Activated CD8-positive, alpha-beta T cell treated with anti-CD3 and anti-CD28 coated beads, Interleukin-2, amount 10 ng/mL, durations not matched to agents 7 days and 5 days (primary cell): ENCODE measurements at places on chromosomes 12 and 14. TPM values are rescaled to one million over a fixed set of nuclear protein-coding genes. Genes with fewer than 3 reads are reported as not detected.

DNA sequence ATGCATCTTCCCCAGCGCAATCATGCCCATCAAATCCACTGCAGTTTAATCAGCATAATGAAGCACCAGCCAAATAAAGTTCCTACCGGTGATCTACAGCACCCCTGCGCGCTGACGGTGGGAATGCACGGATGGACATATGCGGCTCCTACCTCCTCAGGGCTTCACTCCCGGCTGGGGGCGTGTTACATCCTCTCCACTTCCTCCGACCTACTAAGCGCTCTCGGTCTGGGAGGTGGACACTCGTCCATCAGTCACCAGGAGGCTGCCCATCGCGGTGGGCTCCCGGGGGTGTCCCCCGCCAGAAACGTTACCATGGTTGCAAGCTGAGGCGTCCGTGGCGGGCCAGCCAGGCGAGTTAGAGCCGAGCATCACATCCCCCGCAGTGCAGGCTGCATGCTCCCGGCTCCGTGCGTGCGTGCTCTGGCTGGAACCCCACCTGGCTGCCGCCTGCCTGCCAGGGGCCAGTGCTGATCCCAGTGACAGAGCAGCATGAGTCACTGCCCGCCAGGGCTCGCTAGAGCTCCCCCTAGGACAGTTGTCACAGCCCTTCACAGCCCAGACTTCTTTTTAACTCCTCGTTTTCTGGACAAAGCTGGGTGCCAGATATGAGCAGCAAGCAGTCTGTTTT is 73.0 kb downstream of the CIT start:
- no peak for DNase-seq

- DNase-seq: no peak
These were observed 105.6 kb downstream of the VCPKMT start for GRCh38 chr14:50010752-50011151.

DNA sequence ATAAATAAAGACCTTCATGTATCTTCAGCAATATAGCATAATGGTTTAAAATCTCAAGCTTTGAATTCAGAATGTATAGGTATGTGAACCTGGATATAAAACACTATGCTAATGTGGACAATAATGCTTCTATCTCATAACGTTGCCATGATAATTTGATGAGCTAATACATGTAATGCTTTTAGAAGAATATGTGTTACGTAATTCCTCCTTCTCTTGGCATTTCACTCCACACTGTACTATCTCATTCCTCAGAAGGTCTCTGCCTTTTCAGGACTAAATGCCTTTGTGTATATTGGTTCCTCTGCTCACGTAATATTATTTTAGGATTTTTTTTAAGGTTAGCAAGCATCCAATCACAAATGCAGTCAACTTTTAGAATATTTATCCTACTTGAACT is 86.5 kb downstream of the FOXA1 start:
- no peak for DNase-seq

- no peak for DNase-seq
These were observed 137.0 kb upstream of the LMNTD1 start for GRCh38 chr12:25689996-25690501.

GRCh38 chr14:106619606-106620005 is 1093.2 kb downstream of the TMEM121 start:
- no peak for DNase-seq

- DNase-seq: no peak
These were observed 88.8 kb downstream of the ATXN7L3B start for GRCh38 chr12:74626397-74626796.

- no peak for DNase-seq
These were observed 1.0 kb upstream of the KDM2B start for GRCh38 chr12:121581686-121582429.

- DNase-seq: no peak
These were observed 534.0 kb upstream of the LMO3 start for GRCh38 chr12:17139931-17140330.

- DNase-seq: no peak
These were observed 152.2 kb downstream of the ETV6 start for GRCh38 chr12:11801643-11802042.

FAR2 gene
- total RNA-seq: 16.7 TPM

SERPINA1 gene
- not detected for total RNA-seq

DNA sequence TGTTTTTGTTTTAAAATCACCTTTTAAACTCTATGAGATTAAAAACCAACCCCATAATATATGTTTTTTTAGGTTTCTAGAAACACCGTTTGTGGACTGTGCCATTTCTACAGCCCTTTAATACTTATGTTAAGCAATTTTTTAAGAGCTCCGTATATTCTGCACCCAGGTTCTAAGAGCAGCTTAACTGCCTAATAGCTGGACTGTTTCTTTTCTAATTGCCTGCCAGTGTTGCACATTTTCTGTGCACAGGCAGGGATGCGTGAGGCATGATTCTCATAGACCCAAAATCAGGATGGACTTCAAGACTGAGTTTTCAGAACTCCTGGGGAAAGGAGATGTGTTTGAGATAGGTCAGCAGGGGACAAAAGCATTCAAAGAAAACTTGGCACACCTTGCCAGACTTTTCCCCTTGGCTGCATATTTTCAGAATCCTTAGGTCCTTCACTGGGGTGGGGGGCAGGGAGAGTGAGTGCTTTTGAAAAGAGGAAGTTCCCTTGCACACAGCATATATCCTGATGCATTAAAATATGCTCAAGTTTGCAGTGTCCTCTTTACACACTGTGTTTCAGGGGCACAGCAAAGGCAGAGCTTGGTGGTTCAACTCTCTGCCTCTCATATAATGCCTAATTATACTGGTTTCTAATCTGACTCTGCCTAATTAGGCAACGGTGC is 27.9 kb downstream of the TMEM30B start:
- DNase-seq: no peak

DNA sequence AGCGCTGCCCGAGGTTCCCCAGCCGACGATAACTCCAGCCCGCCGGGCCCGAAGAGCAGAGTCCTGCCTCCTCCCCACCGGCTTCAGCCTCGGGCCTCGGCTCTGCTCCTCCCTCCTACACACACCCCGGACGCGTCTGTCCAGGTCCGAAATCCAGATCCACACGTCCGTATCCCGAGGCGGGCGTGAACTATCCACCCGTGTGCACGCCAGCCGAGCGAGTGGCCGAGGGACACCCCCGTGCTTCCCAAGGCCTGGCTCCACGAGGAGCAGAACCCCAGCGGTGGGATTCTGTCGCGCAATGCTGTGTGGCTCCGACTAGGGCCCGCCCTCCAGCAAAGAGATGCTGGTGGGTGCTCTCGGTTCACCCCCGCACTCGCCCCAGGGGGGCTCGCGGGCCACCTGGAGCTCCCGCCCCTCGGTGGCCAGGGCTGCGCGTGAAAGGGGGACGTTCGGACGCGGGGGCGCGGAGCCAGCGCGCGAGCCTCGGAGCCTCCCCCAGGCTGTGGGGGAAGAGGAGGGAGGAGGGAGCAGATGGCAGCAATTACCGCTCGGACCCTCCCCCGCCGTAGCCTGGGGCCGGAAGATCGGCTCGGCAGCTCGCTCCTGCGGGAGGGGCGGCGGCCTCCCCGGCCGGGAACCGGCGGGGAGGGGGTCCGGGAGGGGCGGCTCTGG is 18.9 kb upstream of the ANKRD33 start:
- DNase-seq: no peak

DNA sequence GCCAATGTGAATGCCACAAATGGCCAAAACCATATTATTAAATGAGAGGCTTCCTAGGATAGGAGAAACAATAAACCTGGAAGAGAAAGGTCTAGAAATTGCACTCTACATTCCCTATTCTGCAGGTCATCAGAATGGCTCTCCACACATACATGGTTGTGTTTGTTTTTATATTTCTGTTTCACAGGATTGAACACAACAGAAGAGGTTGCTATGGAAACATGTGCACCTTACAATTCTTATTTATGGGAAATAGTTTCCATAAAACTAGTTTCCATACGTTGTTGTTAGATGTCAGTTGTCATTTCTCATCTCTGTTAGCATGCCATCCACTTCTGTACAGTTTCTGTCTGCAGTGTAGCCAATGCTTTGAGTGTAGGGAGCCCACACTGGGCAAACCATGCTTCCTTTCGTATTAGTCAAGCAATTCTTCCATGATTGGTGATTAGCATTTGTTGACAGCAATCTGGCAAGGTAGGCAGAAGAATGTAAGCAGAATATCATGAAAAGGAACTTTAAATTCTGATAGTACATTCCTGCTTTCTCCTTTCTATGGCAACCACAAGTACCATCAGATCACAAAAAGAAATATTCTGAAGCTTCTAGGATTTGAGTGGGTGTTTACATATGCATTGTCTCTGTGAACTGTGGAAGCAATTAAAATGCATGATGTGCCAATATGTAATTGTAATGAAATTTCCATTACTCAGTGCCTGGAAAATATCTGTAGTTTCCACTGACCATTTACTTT is 141.6 kb upstream of the AVPR1A start:
- no peak for DNase-seq

RND1 gene
- 1.4 TPM for total RNA-seq

- no peak for DNase-seq
These were observed 194.0 kb downstream of the VRK1 start for GRCh38 chr14:96991226-96991625.

DNA sequence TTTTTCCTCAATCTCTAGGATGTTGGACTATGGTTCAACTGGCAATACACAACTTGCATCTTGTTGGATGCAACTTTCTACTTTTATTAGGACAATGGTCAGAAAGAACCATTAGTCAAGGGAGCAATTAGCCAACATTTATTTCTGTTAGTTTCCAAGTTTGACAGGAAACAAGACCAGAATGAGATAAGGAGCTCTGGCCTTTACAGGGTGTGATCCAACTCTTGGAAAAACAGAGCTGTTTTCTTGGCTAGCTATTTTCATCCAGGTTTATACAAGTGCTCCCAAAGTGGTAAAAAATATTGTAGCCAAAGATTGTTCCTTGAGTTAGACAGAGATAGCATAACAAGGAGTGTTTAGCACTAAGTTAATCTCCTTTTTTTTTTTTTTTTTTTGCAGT is 3.9 kb upstream of the SYNE2 start:
- DNase-seq: no peak

NKX2-1 gene
- not detected for total RNA-seq

IL31 gene
- total RNA-seq: not detected

DNA sequence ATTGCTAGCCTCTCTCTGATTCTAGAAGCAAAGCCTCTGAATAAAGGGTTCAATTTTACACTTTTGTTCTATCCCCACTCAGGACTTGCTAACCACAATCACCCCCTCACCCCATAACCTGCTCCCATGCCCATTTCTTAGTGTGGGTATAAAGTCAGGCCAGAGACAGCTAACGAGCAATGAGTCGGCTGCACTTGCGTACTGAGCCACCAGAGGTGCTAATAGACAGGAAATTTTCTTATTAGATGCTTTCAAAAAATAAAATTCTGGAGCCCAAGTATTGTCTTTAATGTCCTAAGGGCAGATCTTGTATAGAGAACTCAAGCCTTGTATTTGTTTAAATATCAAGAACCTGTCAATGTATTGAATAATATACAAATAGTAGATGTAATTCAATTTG is 256.9 kb downstream of the SYT1 start:
- no peak for DNase-seq

ESPL1 gene
- 126 TPM for total RNA-seq

DNA sequence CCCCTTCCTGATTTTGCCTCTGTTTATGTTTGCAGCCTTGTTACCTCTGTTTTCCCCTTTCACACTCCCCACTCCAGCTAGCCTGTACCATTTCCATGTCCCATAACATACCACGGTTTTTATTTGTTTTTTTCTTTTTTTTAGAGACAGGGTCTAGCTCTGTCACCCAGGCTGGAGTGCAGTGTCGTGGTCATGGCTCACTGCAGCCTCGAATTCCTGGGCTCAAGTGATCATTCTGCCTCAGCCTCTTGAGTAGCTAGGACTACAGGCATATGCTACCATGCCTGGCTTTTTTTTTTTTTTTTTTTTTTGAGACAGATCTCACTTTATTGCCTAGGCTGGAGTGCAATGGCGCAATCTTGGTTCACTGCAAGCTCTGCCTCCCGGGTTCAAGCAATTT is 18.4 kb upstream of the SAMD4A start:
- no peak for DNase-seq

MMP19 gene
- not detected for total RNA-seq

OAS2 gene
- 242 TPM for total RNA-seq

TOMM20L gene
- total RNA-seq: not detected

LALBA gene
- not detected for total RNA-seq

GRCh38 chr14:97798176-97798575 is 1001.0 kb downstream of the VRK1 start:
- no peak for DNase-seq

GRCh38 chr12:112855375-112855774 is 51.4 kb upstream of the OAS1 start:
- DNase-seq: no peak

SERPINA6 gene
- total RNA-seq: not detected
